ENCODE measurements at places on chromosomes 12 and 14.
A peak's percentile ranks its signal among the peaks of the same experiment; 100 is the strongest.

- DNase-seq = no peak
Observed at GRCh38 chr14:31265701-31266398, 58.3 kb upstream of the HECTD1 start.

GRCh38 chr12:105233041-105233905, 2.7 kb downstream of the APPL2 start:
- no peak for DNase-seq

GRCh38 chr12:117010693-117011451, 88.3 kb downstream of the TESC start:
- DNase-seq = no peak

- DNase-seq = no peak
Observed at GRCh38 chr12:131692431-131692830, 18.5 kb upstream of the SFSWAP start.

GRCh38 chr14:103735439-103735814, 19.8 kb downstream of the ZFYVE21 start:
- no peak for DNase-seq

DNA sequence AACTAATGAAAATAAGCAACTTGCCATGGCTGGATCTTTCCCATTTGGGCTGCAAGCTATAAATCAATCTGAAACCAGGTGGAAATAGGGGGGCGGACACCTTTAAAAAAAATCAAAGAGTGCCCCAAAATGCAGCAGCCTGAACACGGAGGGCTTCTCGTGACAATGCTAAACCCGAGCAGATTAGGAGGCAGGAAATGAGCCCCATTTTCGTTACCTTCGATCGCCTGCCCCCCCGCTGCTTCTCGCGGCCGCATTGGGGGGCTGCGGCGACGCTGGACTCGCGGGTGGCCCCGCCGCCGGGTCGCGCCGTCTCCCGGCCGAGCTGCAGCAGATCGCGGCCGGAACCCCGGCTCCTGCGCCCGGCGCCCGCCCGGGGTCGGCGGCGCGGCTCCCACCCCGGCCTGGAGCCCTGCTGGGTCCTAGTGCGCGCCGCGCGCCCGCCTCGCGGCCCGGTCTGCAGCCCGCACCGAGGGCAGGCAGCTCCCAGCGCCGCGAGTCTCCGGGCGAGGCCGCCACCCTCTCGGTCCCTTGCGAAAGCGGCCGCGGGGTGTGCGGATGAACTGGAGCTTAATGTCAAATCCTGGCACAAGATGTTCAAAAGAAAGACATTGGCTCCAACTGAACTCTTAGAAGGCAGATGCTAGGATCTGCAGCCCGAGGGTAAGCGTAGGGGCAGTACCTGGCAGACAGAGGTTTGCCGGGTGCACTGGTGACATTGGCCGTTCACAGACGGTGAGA, 201.9 kb upstream of the FOXN3 start:
- DNase-seq = peak; percentile 81

DNA sequence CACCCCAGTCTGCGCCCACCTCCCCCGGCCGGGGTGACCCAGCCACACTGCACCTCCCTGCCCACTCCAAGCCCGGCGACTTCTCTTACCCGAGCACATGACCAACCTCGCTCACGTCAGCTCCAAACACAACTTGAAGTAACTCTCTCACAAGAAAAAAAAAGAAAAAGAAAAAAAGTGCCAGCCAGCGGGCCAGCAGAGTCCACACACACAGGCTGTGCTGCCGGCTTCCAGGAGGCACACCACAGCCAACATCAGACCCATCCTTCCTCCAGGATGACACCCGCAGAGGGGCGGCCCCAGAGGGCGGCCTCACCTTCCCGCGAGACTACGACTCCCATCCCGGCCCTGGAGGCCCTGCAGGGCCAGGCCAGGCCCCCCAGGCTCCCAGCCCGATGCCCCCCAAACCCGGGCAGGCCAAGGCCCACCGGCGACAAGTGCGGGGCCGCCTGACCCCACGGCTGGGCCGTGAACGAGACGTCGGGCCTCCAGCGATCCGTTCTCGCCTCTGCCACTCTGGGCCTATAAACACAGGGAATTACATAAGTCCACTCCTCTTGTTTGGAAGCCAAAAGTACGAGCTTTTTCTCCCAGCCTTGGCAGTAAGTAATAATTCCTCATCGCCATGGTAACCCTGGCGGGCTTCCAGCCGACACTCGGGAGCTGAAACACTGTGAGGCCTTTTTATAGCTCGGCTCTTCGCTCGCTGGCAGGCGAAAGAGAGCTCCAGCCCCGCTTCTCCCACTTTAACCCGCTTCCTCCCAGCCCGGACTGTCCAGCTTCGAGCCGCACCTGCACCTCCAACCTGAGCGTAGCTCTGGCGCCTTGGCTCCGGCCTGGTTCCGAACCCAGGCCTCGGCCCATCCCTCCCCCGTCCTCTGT, 49.1 kb downstream of the NCOR2 start:
- DNase-seq = no peak

DNA sequence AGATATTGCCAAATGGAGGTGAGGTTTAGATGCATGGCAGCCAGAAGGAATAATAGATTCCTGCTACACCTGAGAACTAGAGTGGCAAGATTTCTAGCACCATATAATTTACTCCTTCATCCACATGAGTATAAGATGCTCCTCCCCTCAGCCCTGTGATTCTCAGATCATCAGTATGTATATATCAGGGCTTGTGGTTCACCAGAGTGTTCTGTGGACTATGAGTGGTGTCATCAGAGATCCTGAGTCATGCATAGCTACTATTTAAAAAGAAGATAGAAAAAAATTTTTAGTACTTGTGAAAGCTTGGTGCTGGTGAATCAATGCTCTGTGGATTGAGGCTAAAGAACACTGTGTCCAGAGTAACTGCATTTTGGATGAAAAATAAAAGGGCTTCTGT, 285.9 kb downstream of the BMP4 start:
- no peak for DNase-seq

DNA sequence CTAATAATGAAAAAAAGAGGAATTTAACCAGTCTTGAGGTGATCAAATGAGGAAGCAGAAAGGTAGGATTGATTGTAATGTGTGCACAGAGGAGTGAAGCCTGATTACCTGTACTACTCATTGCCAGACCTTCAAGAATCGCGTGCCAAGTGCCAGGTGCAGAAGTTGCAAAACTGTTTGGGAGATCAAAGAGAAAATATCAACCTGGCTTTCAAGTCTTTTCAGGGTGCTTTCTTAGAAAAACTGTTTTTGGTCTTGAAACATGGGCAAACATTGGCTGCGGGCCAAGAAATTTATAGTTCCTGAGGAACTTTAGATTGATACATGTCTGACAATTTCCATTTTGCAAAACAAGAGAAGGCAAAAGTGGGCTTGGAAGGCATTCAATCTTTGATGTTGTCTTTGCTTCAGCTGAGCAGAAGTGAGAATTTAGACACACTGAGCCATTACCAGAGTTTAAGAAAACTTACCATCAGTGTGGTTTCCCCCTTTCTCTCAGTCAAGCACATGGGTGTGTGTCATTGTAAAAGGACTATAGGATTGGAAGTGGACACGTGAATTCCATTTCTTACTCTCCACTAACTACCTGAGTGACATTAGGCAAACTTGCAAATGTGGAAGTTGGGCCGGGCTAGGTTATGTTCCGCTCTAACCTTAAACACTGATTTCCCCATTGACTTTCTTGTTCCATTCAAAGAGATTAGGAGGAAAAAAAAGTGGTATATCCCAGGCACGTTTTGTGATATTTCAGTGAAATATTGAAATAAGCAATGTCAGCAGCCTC, 486.2 kb downstream of the DIO2 start:
- DNase-seq = no peak

GRCh38 chr14:68492381-68493151, 300.3 kb downstream of the ZFP36L1 start:
- no peak for DNase-seq

DNA sequence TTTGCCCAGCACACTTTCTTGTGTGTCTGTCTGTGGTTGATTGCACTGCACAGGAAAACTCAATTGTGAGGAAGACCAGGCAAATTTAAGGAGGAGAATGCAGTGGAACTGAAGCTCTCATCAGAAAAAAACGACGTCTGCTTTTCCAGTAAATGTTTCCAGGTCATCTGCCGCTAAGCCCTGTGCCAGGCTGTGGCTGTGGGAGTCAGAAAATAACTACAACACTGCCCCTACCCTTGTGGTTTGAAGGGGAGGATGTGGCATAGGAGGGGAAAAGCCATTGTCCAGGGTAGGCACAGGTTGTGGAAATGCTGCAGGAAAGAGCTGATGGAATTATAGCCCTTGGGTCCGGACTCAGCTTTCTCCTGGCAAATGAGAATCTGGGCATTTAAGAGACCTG, 259.7 kb upstream of the TMEM132C start:
- no peak for DNase-seq

DNA sequence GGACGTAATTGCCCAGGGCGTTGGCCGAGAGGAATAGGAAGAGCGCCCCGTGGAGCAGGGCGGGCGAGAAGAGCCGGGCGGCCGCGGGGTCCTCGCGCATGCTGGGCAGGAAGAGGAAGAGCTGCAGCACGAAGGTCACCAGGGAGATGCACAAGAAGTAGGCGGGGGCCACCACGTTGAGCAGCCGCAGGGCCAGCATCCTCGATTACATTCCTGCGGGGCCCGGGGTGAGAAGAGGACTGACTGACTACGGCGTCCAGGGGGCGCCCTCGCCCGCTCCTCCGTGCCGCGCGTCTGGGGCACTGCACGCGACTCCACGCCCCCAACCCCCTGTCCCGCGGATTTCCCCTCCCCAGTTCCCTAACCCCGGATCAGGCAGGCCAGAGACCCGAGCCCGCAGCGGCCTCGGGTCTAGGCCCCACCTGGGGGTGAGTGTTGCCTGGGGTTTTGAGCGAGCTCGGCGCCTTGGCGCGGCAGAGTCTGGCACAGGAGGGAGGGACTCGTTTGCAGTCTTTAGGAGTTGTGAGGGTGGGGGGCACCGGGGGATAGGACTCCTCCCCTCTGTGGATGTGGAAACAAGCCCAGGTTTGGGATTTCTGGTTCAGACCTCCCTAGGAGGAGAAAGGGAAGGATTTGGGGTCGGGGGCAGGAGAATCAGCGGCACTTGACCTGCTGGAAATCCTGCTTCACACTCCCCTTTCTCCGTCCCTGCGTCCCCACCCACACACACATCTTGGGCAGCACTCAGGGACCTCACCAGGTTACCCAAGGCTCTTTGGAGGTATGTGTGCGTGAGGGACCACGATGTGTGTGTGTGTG, 1.8 kb downstream of the ZDHHC22 start:
- peak; percentile 84 for DNase-seq

GRCh38 chr14:93049315-93049714, 66.4 kb downstream of the ITPK1 start:
- no peak for DNase-seq

DNA sequence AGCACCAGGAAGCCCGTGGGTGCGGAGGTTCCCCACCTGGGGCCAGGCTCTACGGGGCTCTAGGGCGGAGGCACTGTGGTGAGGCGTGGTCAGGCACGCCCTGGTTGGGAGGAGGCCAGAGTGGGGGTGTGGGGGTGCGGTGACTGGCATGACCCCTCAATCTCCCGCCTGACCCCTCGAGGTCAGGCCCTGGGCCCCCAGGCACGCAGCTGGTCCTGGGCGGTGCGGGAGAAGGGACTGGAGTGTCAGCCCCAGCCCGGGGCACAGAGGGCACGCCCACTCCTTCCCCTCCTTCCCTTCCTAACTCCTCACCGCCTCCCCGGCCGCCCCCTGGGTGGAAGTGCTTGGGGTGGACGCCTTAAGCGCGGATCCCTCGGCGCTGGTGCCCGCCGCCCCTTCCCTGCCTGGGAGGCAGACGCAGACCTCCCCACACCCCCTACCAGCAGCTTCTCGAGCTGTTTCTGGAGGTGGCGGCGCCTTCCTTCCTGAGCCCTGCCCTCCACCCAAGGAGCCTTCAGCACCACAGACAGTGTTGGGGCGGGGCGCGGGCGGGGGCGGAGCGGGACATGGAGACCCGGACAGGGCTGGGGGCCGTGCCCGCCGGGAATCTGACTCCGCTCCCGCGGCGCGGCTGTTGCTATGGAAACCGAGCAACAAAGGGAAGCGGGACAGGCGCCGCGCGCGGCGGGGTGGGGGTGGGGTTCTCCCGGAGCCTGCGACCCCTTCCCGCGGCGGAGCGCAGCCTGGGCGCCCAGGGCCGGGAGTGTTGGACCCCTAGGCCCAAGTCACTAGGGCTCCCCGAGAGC, 741 bp upstream of the CRIP2 start:
- DNase-seq = peak; percentile 97

GRCh38 chr12:51896236-51896635, 8.3 kb downstream of the ANKRD33 start:
- no peak for DNase-seq

GRCh38 chr12:71242511-71242910, 84.7 kb upstream of the TSPAN8 start:
- no peak for DNase-seq

- DNase-seq = no peak
Observed at GRCh38 chr14:75406856-75407255, 21.0 kb upstream of the JDP2 start.

DNA sequence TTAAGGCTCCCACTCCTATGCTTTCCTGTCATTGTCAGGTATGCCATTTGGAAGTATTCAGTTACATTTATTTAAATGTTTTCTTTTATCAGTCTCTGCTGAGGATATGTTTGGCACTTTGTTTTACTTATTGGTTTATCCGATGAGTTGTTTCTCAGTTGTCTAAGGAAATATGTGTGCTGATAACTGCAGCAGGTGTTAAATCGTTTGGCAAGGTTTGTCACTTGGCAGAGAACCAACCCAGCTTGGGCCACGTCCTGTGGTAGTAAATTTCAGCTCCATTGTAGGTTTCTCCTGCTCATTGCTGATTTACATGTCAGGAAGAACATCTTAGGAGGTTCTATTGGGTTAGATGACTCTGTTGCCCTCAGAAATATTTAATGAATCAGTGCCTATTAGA, 22.0 kb upstream of the MGST1 start:
- DNase-seq = no peak

- DNase-seq = no peak
Observed at GRCh38 chr14:67486890-67487289, 1.6 kb downstream of the TMEM229B start.

DNA sequence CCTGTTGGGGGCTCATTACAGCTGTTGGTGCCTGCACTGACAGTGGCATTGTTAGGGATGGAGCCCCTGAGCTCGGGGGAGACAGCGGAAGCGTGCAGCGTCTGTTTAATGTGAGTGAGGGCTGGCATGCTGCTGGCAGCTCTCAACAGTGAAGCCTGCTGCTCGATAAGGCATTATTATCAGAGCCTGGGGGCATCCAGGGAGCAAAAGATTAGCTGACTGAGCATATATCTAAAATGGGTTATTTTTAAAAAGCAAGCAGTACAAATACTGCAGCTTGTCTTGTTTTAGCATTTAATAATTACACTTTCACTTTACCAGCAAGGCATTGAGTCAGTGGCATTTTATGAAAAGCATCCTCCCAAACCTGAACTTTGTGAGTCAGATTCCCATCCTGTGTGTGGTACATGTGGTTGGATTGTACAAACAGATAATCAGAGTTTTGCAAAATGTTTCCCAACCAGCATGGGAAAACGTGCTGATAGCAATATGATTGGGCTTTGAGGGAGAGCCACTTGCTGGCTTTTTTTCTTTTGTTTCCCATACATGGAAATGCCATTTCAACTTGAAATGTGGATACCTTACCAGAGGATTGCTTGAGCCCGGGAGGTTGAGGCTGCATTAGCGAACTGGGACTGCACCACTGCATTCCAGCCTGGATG, 150.8 kb downstream of the PRKCH start:
- DNase-seq = no peak
